ENCODE measurements at places on chromosomes 11 and 22.

- DNase-seq: no peak
- H3K27ac ChIP-seq: no peak overlapping the region
- H3K36me3 ChIP-seq: no peaks in the 10 kb centered on the region
- H3K27me3 ChIP-seq: no peaks in the 10 kb centered on the region
Observed at GRCh38 chr11:82229341-82229740, 504.3 kb downstream of the FAM181B start.

DNA sequence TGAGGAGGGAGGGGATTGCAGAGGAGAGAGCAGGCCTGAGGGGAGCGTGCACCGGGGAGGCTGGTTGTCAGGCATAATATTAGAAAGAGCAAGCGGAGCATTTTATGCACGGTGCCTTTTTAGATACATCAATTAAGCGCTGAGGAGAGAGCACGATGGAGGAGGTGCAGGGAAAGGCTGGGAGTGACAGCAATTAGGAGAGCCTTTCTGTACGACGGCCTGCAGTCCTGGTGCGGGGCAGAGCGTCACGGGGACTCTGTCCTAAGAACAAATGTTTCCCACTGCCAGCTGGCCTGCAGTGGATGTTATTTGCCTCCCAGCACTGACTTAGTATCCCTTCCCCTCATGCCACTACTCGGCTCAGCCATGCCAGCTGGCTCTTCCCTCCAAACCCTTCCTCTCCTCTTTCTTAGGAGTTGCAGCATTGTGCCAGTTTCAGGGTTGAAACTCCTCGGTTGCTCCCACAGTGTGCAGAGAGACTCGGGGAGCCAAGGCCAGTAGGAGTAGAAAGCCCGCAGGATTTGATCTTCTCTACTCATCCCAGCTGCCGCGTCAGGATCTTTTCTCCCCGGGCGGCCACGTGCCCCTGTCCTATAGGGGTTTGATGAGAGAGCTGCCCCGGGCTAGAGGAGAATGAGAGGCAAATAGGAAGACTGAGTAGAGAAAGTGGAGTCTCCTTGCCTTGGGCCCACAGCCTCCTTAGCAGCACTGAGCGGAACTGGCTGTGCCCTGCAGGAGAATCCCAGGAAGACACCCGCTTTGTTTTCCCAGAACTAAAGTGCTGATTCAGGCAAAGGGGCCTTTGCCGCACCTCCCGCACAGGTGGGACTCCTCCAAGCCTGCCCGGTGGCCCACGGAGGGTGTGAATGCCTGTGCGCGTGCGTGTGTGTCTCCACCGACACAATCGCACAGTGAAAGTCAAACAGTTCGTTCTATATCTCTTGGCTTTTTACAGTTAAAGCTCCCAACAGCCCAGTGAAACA, 875.3 kb downstream of the NTM start:
- no peak overlapping the region for H3K27ac ChIP-seq
- H3K36me3 ChIP-seq: no peaks in the 10 kb centered on the region
- no peak overlapping the region for H3K4me3 ChIP-seq
- no peaks in the 10 kb centered on the region for H3K4me1 ChIP-seq
- H3K27me3 ChIP-seq: no peaks in the 10 kb centered on the region
- no peak for DNase-seq

DNA sequence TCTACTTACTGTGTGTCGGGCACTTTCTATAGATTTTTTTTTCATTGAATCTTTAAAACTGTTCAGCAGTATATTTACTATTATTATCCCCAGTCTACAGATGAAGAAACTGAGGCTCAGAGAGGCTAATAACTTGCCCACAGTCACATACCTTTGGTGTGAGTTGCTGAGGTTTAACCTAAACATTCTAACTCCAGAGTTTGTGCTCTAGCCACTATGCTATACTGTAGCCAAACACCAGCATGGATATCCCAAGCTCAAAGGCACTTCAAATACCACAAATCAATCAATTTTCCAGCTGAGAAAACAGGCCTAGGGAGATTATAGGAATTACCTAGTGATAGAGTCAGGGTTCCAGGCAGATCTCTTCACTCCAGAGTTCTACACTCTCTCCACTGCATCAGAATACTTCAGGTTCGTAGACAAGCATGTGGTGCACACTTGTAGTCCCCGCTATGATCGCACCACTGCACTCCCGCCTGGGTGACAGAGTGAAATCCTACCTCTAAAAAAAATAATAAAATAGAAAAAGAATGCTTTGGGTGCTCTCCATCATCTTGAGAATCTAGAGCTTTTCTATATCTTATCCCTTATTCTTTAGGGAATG, 20.4 kb upstream of the UPB1 start:
- H3K36me3 ChIP-seq: no peaks in the 10 kb centered on the region
- no peak for DNase-seq
- no peaks in the 10 kb centered on the region for H3K27me3 ChIP-seq
- H3K4me3 ChIP-seq: no peak overlapping the region

GRCh38 chr22:42364604-42365110, 67.5 kb downstream of the NFAM1 start:
- H3K36me3 ChIP-seq: no peaks in the 10 kb centered on the region
- H3K27me3 ChIP-seq: no peaks in the 10 kb centered on the region
- H3K4me3 ChIP-seq: no peak overlapping the region
- H3K4me1 ChIP-seq: peaks cover 19% of the 10 kb centered on the region
- peak overlapping the region; percentile 57 for H3K27ac ChIP-seq

- H3K4me1 ChIP-seq: peaks cover 3% of the 10 kb centered on the region
- no peak for DNase-seq
- H3K27me3 ChIP-seq: no peaks in the 10 kb centered on the region
- H3K27ac ChIP-seq: no peak overlapping the region
- H3K36me3 ChIP-seq: no peaks in the 10 kb centered on the region
Observed at GRCh38 chr11:66510990-66511339, 530 bp downstream of the BBS1 start.

DNA sequence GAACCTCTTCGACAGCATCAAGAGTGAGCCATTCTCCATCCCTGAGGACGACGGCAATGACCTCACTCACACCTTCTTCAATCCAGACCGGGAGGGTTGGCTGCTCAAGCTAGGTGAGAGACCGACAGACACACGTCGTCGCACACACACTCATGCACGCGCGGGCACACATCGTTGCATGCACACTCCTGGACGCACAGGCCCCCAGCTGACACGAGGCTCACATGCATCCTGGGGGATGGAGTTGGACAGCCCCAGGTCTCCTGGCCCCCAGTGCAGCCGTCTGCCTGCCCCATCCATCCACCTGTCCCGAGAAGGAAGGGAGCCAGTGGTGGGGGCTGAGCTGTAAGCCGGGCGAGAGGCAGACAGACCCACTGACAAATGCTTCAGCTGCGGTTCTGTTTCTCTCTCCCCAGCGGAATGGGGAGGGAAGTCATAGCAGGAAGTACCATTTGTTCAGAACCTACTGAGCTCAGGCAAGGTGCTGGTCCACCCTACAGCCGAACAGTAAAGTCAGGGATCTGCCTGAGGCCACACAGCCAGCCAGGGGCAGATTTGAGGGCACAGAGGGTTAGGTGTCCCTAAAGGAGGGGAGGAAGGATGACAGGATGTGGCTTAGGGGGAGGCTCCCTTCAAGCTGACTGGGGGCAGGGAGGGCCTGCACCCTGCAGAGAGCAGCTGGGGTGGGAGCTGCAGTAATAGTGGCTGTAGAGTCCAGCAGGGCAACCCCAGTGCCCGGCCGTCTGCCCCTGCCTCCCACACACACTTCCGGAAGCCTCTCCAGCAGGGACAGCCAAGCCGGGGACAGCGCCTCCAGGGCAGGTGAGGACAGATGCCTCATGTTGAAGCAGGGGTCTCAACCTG, 27.1 kb downstream of the CYTH4 start:
- no peaks in the 10 kb centered on the region for H3K27me3 ChIP-seq
- no peak overlapping the region for H3K27ac ChIP-seq
- H3K36me3 ChIP-seq: no peaks in the 10 kb centered on the region
- H3K4me3 ChIP-seq: no peak overlapping the region

DNA sequence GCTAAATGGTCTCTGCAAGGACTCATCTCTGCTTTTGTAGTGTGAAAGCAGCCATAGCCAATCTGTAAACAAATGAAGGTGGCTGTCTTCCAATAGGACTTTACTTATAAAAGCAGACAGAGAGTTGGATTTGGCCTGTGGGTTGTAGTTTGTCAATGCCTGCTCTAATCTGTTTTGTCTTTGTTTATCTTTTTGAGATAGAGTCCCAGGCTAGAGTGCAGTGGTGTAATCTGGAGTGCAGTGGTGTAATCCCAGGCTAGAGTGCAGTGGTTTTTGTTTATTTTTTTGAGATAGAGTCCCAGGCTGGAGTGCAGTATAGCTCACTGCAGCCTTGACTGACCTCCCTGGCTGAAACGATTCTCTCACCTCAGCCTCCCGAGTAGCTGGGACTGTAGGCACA, 8.6 kb downstream of the PPP6R3 start:
- H3K27me3 ChIP-seq: no peaks in the 10 kb centered on the region
- H3K27ac ChIP-seq: no peak overlapping the region
- no peak for DNase-seq
- no peak overlapping the region for H3K4me3 ChIP-seq
- H3K36me3 ChIP-seq: no peaks in the 10 kb centered on the region
- peaks cover 20% of the 10 kb centered on the region for H3K4me1 ChIP-seq

GRCh38 chr11:103053997-103054396, 38.0 kb downstream of the DCUN1D5 start:
- no peak for DNase-seq
- H3K4me3 ChIP-seq: no peak overlapping the region
- no peaks in the 10 kb centered on the region for H3K27me3 ChIP-seq
- no peak overlapping the region for H3K27ac ChIP-seq

DNA sequence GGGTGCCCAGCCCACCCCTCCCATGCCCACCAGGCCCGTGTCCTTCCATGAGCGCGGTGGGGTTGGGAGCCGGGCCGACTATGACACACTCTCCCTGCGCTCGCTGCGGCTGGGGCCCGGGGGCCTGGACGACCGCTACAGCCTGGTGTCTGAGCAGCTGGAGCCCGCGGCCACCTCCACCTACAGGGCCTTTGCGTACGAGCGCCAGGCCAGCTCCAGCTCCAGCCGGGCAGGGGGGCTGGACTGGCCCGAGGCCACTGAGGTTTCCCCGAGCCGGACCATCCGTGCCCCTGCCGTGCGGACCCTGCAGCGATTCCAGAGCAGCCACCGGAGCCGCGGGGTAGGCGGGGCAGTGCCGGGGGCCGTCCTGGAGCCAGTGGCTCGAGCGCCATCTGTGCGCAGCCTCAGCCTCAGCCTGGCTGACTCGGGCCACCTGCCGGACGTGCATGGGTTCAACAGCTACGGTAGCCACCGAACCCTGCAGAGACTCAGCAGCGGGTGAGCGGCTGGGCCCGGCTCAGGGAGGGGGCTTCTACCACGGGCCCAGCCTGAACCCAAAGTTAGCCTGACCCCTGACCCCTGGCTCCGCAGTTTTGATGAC, 3.0 kb downstream of the PKP3 start:
- DNase-seq: no peak
- H3K27ac ChIP-seq: no peak overlapping the region
- peaks cover 10% of the 10 kb centered on the region for H3K4me1 ChIP-seq
- peak overlapping the region; percentile 19 for H3K4me3 ChIP-seq
- H3K27me3 ChIP-seq: no peaks in the 10 kb centered on the region
- H3K36me3 ChIP-seq: no peaks in the 10 kb centered on the region

DNA sequence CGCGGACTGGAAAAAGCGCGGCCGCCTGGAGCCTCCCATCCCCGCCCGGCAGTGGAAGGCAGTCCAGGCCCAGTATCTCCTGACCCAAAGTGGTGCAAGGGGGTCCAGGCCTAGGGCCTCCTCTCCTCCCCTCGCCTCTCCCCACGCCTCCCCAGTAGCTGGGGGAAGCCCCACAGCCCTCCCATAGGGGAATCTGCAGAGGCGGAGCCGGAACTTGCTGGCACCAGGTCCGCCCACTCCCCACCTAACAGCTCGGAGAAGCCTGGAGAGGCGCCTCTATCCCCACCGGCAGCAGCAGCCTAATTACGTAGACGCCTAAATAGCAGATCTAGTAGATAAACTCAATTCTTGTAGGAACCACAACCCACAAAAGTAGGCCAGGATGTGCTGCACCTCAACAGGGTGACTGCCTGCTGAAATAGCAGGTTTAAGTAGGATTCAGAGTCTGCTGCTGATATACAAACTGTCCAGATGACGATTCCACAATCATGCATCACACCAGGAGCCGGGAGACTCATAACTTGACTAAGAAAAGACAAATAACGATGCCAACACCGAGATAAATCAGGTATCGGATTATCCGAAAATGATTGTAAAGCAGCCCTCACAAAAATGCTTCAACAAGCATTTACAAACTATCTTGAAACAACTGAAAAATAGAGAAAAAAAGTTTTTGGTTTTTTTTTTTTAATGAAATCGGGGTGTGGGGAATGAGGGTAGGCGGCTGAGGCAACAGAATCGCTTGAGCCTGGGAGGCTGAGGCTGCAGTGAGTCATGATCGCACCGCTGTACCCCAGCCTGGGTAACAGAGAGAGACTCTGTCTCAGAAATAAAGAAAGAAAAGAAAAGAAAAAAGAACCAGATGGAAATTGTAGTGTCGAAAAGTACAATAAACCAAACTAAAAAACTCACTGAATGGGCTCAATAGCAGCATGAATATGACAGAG, 11.4 kb upstream of the BRD1 start:
- no peak overlapping the region for H3K4me3 ChIP-seq
- no peak overlapping the region for H3K27ac ChIP-seq
- DNase-seq: no peak
- H3K36me3 ChIP-seq: no peaks in the 10 kb centered on the region
- no peaks in the 10 kb centered on the region for H3K4me1 ChIP-seq
- no peaks in the 10 kb centered on the region for H3K27me3 ChIP-seq

DNA sequence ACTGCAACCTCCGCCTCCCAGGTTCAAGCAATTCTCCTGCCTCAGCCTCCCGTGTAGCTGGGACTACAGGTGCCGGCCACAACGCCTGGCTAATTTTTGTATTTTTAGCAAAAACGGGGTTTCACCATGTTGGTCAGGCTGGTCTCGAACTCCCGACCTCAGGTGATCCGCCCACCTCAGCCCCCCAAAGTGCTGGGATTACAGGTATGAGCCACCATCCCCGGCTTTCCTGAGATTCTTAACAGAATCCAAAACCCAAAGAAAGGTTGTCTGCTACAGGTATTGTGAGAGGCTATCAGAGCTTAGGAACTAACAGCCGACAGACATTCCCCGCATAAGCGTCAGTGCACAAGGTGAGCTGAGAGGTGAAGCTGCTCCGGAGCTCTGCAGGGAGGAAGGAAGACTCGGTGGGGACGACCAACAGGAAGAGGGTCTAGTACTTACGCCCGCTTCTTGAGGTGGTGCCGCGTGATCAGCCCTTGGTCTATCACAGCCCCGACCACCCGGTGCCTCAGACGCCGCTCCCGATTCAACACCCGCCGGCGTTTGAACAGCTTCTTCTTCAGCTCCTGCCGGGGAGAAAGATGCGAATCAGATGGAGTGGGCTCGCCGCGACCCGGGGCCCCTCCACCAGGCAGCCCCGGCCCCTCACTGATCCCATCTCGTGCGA, 470 bp downstream of the C11orf98 start:
- H3K36me3 ChIP-seq: no peaks in the 10 kb centered on the region
- H3K27me3 ChIP-seq: no peaks in the 10 kb centered on the region
- H3K27ac ChIP-seq: peak overlapping the region; percentile 87
- H3K4me3 ChIP-seq: peak overlapping the region; percentile 80
- peaks cover 10% of the 10 kb centered on the region for H3K4me1 ChIP-seq
